Left lung (tissue), 14 donors: ENCODE measurements at places on chromosomes 4 and X. TPM values are rescaled to one million over a fixed set of nuclear protein-coding genes. Genes with fewer than 3 reads are reported as not detected.

AASDH gene
- 12.3 TPM for total RNA-seq

DNA sequence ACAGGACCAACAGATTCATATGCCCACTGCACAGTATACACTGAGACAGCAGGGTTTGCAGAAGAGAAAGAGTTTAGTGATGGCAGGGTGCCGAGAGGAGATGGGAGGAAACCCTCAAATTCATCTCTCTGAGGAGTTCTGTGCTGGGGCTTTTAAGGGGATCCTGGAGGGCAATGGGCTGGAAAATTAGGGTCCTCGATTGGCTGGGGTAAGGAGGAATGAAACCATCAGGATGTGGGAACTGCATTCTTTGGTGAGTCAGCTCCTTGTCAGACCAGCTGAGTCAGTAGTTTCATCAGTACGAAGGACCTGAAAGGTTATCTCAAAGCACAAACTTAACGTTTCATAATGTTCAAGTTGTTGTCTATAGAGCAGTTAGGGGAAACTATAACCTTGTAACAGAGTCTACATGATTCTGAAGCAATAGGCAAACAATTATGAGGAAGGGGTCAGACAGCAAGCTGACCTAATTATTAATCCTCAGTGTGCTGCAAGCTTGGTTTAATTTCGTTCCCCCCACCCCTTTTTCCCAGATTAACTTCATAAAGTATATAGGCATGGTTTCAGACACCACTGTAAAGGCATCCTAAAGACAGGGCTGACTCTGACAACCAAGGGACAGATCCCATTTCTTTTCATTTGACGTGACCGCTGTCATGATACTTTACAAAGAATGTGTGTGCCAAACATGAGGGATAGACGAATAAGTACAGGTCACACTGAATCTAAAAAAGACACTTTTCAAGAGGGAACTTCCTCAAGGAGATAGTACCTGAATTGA, 1.5 kb upstream of the MSMO1 start:
- no peaks in the 10 kb centered on the region for H3K36me3 ChIP-seq
- no peaks in the 10 kb centered on the region for H3K27me3 ChIP-seq
- no peak overlapping the region for H3K4me3 ChIP-seq
- no peaks in the 10 kb centered on the region for H3K4me1 ChIP-seq

GRCh38 chr4:17203797-17204196, 305.4 kb upstream of the LDB2 start:
- no peak for DNase-seq
- no peaks in the 10 kb centered on the region for H3K27me3 ChIP-seq
- H3K4me3 ChIP-seq: no peak overlapping the region

DNA sequence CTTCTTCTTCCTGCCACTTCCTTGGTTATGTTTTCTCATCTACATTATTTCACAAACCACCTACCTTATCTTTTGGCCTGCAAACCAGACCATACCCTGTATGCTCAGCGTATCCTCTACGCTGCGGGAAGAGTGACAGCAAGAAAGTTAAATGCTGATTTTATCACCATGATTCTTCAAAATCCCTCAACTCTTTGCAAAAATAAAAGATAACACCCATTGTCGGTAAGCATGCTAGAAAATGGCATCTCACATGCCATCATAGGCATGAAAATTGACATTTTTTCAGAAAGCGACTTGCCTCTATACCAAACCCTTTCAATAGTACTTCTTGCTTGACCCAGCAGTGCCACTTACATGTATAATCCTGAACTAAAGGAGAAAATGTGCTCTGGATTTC, 102.0 kb downstream of the HPGD start:
- no peak for DNase-seq
- H3K4me1 ChIP-seq: peaks cover 10% of the 10 kb centered on the region
- H3K36me3 ChIP-seq: no peaks in the 10 kb centered on the region
